Thoracic aorta (tissue), 2 donors: ENCODE measurements at places on chromosomes 5 and 9. TPM values are rescaled to one million over a fixed set of nuclear protein-coding genes. Genes with fewer than 3 reads are reported as not detected.

Gene LCN15
- not detected for total RNA-seq

- DNase-seq = no peak
Observed at GRCh38 chr9:124660341-124660801, 110.7 kb downstream of the NR6A1 start.

Gene CYLC2
- total RNA-seq = not detected

Gene GPR151
- total RNA-seq = not detected

DNA sequence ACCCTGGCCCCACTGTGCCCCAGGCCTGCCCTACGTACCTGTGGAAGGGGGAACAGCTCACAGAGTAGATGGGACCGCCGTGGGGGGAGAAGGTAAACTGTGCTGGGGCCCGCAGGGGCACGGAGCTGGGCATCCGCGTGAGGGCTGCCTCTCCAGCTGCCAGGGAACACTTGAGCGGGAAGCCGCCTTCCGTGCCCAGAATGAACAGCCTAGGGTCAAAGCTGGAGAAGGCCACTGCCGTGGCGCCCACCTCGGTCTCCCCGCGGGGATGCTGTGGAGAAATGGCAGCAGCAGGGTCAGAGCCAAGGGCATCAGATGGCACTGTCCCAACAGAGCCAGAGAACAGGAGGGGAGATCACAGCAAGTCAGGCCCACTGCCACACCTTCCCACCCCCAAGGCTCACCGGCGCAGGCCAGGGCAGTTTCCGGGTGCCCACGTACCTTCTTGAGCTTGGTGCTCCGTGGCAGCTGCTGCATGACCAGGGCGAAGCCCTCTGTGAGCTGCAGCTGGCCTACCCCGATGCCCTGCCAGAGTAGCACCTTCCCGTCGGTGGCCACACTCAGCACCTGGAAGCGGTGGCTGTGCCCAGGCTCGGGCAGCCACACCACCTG, 21.9 kb downstream of the DYNC2I2 start:
- no peak for DNase-seq
